ENCODE measurements at places on chromosomes 11 and 22.

DNA sequence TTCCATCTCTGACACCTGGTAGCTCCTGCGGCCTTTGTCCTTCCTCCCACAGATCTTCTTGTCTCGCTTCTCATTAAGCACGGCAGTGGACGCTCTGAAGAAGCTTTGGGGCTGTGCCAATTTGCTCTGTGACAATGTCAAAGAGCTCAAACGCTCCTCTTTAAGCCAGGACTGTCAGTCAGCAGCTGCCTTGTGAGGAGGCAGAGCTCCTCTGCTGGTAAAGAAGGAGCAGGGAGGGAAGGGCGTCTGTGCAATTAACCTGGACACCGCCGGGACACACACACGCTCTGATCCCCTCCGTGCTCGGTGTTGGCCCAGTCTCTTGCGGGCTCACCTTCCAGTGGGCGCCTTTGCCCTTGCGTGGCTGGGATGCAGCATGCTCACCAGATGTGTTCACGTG, 373.9 kb downstream of the BRD1 start:
- no peak for DNase-seq

GRCh38 chr11:2301631-2302305, at the start of the genes C11orf21 and TSPAN32:
TSS of gene C11orf21 (minus strand) at chr11:2301918. CDS start at chr11:2301808, 110 bp downstream.
TSS of gene TSPAN32 (plus strand) at chr11:2302013. CDS start at chr11:2302150, 137 bp downstream.
- DNase-seq: no peak

GRCh38 chr22:23751441-23751996, 607 bp upstream of the ZNF70 start:
- no peak for DNase-seq

- DNase-seq: no peak
Observed at GRCh38 chr11:75478783-75479596, 46.0 kb upstream of the KLHL35 start.

GRCh38 chr11:87366346-87366745, 328.6 kb downstream of the TMEM135 start:
- DNase-seq: no peak

- no peak for DNase-seq
Observed at GRCh38 chr11:44029977-44030911, 17.5 kb upstream of the ACCSL start.

DNA sequence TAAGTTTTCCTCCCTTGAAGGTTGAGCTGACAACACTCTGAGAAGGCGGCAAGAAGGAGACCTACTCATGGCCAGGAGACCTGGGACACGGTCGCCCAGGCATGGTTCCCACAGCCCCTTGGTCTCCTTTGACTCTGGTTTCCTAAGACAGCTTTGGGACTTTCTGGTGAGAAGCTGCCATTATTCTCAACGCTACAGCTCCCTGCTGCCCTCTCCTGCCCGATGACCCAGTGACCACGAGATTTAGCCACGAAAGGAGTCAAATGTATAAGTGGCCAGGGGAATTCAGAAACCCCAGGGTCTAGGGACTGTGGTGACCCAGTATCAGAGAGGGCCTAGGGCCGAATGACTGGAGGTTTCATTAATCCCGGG, 699 bp upstream of the SDF2L1 start:
- DNase-seq: no peak

- DNase-seq: no peak
Observed at GRCh38 chr22:34567367-34567766, 498.6 kb upstream of the ISX start.

DNA sequence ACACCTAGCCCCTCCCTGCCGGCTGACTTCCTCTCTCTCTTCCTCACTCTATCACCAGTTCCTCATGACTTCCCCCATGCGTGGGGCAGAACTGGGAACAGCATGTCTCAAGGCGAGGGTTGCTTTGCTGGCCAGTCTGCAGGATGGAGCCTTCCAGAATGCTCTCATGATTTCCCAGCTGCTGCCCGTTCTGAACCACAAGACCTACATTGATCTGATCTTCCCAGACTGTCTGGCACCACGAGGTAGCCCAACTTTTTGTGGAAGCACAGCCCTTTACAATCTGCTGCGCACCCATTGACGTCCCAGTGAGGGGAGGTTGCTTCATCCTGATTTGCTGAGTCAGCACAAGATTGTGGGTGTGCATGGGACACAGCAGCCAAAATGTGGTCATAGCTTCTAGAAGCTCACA, 8.6 kb downstream of the TCN2 start:
- no peak for DNase-seq

GRCh38 chr11:64044730-64045393, 9.1 kb downstream of the FLRT1 start:
- no peak for DNase-seq

DNA sequence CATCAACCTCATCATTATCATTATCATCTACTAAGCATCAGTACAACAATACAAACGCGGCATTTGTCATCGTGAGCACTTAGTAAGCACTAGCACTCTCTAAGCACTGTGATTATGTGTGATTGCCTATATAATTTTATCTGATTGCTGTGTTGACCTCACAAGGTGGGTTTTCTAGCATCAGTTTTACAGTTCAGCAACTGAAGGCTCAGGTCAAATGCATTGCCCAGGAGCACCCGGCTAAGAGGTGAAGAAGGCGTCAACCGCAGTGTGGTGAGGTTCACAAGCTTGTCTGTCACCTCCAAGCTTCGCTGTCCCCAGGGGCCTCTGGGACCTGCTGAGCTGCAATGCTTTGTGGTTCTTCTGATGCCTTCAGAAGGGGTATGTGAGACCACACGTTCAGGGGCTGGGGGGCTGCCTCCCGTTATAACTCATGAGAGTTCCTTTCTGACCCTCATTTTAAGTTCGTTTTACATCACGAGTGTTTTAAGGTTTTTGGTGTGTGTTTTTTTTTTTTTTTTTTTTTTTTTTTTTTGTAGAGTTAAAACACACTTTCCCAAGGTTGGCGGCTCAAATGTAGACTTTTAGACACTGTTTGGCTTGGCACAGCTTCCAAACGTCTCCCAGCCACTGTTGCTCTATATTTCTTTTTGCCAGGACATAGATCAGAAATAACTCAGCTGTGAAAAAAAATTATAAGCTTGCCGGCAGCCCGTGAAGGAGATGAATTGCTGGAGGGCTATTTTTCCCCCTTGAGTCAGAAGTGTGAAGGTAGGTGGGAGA, 33.8 kb upstream of the SCUBE1 start:
- DNase-seq: peak; percentile 8

DNA sequence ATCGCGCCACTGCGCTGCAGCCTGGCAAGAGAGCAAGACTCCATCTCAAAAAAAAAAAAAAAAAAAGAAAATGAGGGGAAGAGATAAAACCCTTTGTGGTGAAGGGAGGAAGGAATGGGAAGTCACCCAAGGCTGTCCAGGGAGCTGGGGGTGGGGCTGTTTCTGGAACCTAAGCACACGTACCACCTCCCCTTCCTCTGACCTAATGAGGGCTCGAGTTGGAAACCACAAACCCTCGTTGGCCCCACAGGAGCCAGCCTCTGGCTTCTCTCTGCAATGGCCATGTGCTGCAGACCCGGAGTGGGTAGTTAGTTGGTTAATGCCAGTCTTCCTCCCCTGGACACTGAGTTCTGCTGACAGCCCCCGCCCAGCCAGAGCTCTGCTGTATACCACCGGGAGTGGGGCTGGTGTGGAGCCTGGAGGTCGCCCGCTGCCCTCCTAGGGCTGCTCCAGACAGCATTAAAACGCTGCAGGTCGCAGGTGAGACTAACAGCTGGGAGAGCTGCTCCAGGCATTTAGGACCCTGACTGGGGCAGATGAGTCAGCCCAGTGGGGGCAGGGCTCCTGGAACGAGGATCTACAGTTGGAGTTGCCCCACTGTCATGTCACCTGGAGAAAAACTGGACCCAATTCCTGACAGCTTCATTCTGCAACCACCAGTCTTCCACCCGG, at the start of gene LGALS12:
Gene LGALS12 (plus strand): TSS at position 228 of the 672 bp plus-strand sequence. CDS start 375 bp downstream, at position 603.
- no peak for DNase-seq

DNA sequence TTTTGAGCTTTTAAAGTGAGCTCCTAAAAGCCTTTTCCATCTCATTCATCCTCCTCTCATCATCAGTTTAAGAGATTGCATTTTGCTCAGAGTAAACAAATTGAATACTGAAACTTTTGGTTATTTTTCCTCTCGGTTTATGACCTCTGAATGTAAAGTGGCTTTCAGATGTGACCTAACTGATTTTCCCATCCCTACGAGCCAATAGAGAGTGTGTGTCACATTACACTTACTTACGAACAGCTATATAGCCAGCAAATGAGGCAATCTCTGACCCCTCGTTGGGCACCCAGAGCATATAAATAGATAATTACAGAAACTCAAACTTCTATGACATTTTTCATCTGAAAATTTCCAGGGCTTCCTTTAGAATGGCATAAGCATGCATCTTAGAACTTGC, 317.7 kb downstream of the OPCML start:
- DNase-seq: no peak

DNA sequence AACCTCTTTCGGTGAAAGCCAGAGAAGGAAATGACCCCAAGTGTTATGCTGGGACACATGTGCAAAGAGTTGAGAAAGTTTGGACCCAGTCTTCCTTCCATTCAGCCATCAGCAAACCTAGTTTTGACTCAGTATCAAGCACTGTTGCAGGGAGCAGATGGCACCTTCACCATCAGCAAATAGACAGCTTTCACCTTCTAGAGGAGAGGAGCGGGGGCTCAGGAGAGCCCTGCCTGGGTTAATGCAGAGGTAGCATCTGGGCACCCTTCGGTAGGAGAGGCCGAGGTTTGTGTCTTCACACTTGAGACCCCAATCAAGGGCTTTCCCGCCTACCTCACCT, 16.2 kb upstream of the MFRP start:
- no peak for DNase-seq

DNA sequence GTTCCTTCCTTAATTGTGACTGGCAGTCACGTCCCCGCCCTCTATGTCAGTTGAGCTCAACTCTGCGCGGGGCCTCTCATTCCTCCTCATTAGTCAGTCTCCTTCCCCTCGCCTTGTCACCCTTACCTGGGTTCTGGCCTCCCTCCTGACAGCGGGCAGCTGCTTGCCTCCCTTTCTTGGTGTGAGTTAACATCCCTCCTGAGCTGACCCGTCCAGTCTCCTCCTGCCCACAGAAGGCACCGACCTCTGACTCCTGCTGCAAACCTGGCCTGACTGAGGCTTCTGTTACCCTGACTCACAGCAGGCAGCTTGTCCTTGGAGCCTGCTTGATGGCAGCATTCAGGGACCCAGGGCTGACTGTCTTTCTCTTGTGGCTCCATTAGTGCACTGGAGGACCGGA, 45.2 kb downstream of the GRIK4 start:
- DNase-seq: no peak

DNA sequence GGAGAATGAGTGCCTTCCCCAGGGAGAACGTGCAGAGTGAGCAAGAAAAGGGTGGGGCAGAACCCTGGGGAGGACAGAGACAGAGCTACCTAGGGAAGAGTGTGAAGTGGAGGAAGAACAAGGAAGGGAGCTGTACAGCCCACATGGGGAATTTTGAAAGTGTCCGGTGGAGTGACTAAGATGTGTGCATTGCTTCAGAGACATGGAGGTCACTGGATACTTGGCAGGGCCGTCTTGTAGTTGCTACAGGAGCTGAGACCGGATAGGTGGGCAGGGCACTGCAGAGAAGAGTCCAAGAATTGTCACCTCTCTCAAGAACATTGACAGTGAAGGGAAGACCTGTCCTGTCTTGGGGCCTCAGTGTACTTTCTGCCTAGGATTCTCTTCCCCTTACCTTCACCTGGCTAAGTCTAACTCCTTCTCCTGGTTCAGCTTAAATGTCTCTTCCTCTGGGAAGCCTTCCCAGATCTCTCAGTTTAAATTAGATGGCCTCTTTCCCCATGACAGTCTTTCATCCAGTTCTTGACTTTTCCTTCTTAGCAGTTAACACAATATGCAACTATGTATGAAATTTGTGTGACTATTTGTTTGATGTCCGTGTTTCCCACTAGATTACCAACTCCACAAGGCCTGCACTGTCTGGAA, 9.2 kb upstream of the P2RY6 start:
- DNase-seq: no peak

DNA sequence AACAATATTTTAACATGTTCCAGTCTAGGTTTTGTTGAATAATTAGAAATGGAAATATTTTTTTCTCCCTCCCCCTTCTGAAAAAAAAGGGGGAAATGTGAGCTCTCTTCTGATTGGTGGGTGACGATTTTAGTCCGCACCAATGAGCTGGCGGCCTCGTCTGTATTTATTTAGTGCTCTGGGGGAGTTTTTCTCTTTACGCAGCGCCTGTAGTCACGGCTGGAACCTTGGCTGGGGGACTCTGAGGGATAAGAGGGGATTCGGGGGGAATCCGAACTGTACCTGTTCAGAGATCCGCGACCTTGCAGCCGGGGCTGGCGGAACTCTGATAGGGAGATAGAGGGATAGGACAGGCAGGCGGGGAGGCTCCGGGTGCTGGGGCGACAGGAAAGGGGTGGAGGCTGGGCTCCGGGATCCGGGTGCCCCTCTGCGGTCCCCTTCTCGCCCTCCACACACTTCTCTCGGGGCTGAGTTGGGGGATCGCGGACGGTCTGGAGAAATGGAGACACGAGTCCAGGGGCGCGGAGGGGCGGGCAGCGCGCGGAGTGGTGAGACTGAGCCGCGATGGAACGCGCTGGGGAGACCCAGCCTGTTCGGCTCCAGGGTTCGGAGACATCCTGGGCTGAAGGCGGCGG, 99.7 kb upstream of the HSD17B12 start:
- no peak for DNase-seq

DNA sequence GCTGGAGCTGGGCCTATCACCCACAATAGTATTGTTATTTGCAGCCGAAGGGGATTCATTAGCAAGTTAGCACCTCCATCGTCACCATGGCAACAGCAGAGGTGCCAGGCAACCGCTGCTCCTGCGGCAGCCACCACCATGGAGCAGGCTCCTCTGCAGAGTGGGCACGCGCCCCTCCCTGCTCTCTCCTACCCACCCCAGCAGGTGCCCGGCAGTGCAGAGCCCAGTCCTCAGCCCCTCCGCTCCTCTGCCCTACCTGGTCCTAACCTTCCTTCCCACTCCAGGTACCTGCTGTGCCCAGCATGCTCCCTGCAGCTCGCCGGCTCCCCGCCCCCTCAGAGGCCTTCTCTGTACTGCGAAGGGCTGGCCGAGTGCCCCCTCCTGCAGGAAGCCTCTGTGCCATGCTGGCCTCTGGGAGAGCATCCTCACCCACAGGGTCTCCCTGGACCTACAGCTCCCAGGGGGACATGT, 3.6 kb downstream of the DUSP8 start:
- DNase-seq: peak; percentile 44

DNA sequence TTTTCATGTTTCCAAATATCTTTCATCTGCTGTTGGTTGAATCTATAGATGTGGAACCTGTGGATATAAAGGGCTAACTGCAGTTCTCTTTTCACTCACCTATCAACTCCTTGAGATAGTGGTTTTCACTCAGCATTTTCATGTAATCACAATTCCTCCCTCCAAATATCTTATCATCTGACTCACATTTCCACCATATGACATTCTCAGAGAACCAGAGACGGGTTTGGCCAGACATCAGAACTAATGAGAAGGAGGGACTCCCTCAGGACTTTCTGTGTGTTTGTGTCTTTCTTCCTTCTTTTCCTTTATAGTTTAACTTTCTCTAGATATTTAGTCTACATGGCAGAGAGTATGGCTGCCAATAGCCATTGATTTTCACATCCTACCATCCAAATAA, 134.8 kb upstream of the DDI1 start:
- DNase-seq: no peak

Measured in stimulated activated CD8-positive, alpha-beta memory T cell treated with anti-CD3 and anti-CD28 coated beads, Interleukin-2, amount 100 ng/mL, for 1 hour (primary cell).